ENCODE measurements at places on chromosomes 3 and 15.

DNA sequence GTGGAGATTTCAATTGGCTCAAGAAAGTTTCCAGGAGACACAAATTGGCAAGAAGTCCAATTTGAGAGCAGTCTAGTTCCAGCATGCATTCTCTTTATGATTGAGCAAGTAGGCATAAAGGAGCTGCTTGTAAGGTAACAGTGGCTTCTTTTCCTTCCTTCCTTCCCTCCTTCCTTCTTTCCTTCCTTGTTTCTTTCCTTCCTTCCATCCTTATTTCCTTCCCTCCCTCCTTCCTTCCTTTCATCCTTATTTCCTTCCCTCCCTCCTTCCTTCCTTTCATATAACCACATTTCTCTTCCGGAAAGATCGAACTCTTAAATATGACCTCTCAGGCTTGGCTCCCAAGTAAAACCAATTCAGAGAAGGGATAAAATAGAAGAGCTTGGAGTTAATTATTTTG, 29.4 kb upstream of the ATP11B start:
- no peak for DNase-seq

- DNase-seq, result no peak
These were observed 45.6 kb downstream of the LRRC3B start for GRCh38 chr3:26668171-26668570.

- DNase-seq, result no peak
These were observed 23.4 kb downstream of the GTF2E1 start for GRCh38 chr3:120765830-120766493.

- no peak for DNase-seq
These were observed 287.8 kb upstream of the GOLIM4 start for GRCh38 chr3:168383573-168383972.

- DNase-seq, result no peak
These were observed 1.2 kb upstream of the RYK start for GRCh38 chr3:134251731-134252391.

DNA sequence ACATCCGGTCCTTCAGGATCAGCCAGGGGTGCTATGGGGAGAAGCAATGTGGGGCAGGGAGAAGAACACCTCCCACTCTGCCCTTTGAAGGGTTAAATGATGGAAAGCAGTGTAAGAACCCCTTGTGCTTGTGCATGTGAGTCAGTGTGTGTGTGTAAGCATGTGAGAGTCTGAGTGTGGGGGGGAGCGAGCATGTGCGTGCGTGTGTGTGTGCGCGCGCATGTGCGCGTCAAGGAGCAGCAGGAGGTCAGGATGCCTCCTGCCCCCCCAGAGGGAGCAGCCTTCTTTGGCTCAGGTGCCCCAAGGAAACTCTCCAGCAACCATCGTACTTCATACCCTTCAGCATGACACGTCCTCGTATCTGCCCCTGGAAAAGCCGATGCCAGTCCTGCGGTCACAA, 30.3 kb downstream of the GALNT15 start:
- no peak for DNase-seq

DNA sequence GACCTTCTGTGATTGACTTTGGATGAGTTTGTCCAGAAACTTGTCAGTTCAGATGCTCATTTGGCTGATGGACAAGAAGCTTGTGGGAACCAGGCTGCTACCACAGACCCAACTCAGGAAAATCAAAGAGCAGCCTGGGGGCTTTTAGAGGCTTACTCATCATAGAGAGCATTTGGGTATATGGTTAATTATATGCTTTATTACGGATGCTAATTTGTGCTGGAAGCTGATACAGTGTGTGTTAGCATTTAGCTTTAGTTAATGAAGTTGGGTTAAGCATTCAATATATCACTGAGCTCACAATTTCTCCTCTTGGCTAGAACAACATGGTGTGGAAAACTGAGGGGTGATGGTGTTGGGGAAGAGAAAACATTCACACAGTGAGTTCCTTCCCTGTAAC, 664.2 kb upstream of the CFAP20DC start:
- no peak for DNase-seq

GRCh38 chr15:82018201-82018600, 27.6 kb downstream of the MEX3B start:
- no peak for DNase-seq

DNA sequence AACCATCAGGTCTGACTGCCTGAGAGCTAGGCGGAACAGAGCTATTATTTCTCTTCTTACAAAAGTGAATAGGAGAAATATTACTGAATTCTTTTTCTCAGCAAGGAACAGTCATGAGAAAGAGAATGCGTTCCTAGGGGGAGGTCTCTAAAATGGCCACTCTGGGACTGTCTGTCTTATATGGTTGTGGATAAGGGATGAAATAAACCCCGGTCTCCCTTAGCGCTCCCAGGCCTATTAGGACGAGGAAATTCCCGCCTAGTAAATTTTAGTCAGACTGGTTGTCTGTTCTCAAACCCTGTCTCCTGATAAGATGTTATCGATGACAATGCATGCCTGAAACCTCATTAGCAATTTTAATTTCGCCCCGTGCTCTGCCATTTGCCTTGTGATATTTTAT, 20.1 kb upstream of the WDR5B start:
- DNase-seq, result no peak

GRCh38 chr3:113832477-113833164, 6.0 kb upstream of the GRAMD1C start:
- DNase-seq, result no peak

- DNase-seq, result no peak
These were observed 8.8 kb downstream of the CACNA2D3 start for GRCh38 chr3:54131026-54131605.

- DNase-seq, result no peak
These were observed 193.8 kb downstream of the ZBTB20 start for GRCh38 chr3:114953215-114953799.

DNA sequence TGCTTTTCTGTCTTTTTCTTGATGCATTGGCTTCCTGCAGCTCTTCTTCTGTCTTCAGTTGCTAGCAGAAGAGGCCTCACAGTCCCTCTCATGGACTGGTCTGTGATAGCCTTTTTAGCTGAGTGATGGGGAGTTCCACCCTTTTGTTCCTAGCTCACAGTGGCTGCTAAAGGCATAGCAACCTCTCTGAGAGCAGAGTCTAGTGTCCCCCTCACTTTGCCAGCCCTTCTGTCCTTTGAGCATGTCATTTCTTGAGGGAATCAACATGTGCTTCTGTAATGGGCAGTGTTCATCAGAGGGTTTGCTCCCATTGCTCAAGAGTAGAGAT, 44.4 kb downstream of the GAP43 start:
- no peak for DNase-seq

- no peak for DNase-seq
These were observed 221.0 kb downstream of the SHQ1 start for GRCh38 chr3:72627271-72627670.

DNA sequence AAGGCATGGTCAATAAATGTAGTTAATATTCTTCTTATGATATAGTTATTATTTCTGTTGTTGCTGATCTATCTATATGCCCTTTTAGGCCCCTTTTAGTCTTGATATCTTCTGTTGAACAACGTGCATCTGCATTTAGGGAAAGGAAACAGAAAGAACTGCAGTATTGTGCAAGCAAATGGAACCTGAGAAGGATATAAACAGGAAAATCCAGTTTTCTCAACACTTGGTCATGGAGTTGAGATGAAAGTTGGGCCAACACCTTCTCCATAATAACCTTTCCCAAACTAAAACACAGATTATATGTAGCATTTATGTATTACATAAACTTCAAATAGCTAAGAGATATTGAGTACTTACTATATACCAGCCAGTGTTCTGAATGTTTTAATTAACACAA, 179.7 kb downstream of the ADAMTS9 start:
- DNase-seq, result no peak

DNA sequence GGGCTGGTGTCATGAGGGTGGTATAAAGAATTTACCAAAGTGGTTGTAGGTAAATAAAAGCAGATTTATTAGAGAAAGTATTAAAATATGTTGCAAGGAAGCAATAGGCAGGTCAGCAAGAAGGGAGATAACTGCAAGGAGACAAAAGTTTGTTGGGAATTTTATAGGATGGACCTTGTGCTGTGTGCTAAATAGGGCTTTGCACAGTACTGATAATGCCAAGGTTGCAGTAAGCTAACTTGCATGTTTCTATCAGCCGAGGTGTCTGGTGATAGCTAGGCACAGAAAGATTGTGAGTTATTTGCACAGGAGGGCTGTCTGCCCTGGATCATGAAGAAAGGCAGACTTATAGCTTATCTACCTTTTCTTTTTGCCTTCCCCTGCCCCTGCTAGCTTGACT, 102.5 kb upstream of the SPRED1 start:
- DNase-seq, result no peak

DNA sequence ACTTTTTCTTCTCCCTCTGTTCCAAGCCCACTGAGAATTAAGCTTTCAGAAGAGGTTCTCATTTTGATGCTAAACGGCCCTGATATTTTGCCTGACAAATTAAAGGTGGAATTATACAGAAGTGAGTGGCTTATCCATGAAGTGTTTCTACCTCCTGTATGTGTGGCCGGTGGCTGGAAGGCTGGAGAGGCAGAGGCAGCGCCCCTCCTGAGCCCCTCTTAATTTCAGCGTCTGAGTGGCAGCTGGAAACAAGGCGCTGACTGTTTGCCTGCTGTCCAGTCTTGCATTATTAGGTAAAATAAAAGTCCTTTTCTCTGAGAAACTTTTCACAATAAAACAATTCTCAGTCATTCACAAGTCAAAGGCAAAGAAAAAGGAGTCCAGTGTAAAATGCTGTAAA, 685.7 kb downstream of the MCTP2 start:
- no peak for DNase-seq

- no peak for DNase-seq
These were observed 19.1 kb upstream of the PLCH1 start for GRCh38 chr3:155763870-155764463.

DNA sequence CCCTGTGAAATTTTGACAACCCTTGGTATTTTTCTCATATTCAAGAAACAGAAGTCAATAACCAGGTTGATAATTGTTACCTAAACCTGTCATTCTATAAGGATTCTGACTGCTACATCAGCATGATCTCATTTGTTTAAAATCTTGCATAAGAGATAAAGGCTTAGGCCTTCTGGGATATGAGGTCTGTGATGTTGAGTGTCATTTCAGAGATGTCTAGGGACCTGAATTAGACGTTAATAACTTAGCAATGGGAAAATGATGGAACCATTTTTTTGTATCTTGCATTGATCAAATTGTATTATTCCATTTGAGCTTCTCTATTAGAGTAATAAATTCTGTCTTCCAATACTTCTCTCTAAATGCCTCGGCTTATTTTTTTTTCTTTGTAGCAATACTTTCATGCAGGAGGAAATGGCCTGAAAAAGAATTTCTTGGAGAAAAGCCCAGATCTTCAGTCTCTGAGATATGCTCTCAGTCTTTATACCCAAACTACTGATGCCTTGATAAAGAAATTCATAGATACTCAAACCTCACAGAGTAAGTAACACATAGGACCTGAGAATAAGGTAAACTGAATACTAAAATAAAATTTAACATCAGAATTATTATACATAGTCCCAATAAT, 589.3 kb downstream of the UNC13C start:
- no peak for DNase-seq

DNA sequence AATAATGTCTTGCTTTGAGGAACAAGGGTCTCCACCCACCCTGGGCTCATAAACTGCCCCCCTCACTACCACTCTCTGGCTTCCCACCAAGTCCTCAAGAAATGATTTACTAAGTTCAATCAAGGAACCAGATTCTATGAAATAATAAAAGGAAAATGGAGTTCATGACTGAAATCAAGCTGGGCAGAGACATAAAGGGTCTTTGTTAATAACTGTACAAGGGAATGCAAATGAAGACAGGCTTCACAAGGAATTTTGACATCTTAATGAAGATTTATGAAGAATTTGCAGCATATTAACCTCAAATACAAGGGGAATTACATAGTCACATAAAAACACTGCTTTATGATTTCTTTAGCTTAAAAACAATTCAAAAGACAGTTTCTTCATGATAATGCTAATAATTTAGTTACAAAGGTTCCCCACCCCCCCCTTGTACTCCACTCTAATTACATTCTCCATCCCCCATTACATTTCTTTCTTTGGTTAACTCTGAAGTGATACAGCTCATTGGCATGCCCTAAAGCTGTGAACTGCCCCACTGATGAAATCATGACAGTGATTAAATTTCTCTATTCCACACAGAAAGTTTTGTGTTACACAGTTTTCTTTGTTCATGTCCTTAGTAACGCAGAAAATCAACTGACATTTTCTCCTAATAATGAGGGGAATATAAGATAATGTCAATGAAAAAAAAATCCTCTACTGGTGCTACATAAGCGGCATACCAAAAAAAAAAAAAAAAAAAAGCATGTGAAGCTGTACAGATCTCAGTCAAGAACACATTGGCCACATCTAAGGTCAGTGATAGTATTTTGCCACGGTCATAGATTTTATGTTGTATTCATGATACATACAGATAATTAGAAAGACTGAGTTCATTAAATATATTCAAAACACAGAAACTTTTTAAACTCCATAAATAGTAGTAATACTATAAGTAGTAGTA, 54.4 kb downstream of the WWTR1 start:
- DNase-seq, result no peak

DNA sequence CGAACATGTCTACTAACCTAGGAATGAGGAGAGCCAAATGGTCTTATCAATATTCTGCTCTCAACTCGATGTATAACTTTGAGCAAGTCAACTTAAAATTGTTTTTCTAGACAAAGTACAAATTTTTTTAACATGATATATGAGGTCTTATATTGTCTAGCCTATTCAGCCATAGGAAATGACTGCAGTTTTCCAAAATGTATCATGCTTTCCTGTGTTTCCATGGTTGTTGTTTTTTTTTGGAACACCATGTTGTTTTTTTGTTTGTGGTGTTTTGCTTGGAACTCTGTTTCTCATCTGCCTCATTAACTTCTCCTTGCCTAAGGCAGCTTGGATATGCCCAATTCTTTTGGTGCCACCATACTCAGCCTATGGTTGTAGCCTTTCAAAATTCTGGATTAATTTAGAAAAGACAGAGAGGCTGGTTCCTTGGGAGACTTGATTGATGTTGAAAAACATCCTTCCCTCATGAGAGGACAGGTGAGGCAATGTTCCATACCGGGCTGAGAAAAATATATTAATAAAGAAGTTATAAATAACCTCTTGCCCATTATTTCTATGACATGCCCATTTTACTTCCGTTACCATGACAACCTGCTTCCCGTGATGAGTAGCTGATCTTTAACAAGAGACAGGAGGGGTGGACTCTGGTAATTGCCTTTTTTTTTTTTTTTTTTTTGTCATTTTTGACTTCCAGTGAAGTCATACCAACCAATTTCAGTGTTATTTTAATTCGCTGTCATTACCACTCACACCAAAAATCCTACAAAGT, 687.9 kb upstream of the GRM7 start:
- no peak for DNase-seq

- no peak for DNase-seq
These were observed 367.6 kb upstream of the PLSCR5 start for GRCh38 chr3:146972726-146973125.

DNA sequence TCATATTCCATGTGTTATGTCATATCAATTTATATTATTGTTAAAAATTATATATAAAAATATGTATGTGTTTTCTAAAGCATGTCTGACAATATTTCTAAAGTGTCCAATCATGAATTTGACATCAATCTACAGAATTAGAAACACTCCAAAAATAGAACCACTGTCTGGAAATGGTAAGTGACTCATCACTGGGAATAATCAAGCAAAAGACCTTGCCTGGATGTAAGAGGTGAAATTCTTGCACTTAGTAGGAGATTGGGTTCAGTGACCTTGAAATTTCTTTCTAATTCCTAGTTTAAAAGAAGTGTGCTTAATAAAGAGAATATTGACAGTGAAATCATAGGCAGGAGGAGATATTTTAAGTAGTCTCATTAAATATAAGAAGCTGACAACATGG, 188.8 kb downstream of the ZNF385D start:
- no peak for DNase-seq

GRCh38 chr3:172251211-172251610, 197.0 kb downstream of the GHSR start:
- DNase-seq, result no peak

- DNase-seq, result no peak
These were observed 33.2 kb upstream of the LEKR1 start for GRCh38 chr3:156792945-156793344.

Data from CD4-positive, alpha-beta T cell treated with Interleukin-1 beta for 1 hour (primary cell).